ENCODE measurements at places on chromosomes 3 and 15.
A peak's percentile ranks its signal among the peaks of the same experiment; 100 is the strongest.

DNA sequence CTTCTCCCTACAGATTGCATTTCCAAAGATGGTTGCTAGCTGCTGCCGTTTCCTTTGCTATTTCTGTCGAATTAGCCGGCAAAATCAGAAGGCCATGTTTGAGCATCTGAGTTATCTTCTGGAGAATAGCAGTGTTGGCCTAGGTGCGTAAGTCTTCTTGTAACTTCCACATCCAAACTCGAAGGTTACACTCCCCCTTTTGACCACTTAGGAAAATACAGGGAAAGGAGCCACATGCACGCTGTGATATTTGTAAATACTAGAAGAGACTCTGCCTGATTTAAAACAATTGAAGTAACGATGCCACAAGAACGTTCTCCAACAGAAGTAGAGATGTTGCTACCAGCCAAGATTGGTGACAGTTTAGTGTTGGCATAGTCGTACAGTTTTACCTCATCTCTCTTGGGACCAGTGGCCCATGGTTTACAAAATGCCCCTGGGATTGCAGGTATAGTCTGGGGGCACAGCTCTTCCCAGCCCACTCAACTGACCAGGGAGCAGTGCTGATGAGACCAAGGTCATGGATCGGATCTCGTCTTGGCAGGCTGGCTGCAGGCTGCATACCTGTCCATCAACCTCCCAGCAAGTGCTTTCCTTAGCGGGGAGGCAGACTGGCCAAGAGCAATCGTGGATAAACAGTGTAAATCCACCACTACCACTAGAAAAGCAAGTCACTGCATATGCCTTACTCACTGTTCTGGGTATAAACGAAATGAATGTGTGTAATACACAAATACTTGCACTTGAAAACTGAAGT is 268.4 kb upstream of the CHRM5 start:
- DNase-seq, result no peak

- DNase-seq, result no peak
Measured at GRCh38 chr3:38343797-38344594, 2.6 kb upstream of the XYLB start.

GRCh38 chr3:126996905-126997304 is 14.0 kb downstream of the PLXNA1 start:
- DNase-seq, result no peak

DNA sequence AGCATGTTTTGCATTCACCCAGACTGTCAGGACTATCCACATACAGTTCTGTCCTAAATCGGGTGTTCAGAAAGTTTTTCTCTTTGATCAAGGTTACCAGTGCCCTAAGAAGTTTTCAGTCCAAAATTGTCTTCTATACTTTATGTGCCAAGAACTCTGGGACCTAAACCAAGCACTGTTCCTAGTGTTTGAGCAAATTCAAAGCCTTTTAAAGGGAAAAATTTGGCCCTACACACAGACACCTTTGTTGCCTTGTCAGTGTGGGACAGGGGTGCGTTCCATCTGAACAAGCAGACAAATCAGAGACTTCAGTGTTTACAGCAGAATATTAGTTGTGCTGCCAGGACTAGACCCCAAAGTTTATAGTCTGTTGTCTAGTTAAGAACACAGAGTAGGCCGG is 50.6 kb downstream of the DGKG start:
- no peak for DNase-seq

DNA sequence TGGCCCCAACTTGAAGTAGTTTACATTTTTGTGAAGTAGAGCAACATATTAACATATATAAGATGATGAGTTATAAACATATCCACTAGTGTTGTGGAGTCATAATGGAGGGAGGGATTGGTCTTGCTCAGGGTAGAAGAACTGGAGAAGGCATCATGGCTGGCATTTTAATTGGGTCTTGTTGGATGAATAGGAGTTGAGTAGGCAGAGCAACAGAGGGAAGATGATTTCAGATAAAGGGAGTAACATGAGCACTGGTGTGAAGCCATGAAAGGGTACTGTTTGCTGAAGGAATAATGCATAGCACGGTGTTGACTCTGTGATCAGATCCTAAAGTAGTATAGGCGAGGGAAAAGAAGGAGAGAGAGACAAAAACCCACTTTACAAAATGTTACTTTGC is 3.6 kb upstream of the RFX7 start:
- no peak for DNase-seq

DNA sequence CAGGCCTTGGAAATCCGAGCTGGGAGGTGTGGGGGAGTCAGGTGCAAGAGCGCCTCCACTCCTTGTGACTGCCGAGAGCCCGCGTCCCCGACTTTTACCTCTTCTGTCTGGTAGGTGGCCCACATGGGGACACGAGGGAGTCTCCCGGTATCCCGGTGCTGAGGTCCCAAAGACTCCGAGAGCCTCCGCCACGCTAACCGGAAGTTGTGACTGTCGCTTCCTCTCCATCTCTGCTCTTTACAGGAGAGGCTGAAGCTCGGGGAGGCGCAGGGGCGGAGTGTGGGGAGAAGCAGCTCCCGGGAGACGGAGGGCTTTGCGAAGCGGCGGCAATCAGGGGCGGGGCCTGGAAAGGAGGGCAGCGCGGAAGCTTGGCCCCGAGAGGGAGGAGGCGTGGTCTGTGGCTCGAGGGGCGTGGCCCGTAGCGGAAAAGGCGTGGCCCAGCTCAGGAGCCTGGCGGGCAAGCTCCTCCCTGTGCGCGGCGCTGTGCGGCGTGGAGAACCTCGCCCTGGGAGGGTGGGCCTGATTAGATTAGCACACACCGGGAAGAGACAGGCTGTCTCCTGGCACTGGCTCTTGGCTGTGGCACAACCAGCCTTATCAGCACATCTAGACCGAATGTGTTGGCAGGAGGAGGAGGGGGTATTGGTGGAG is 143.9 kb downstream of the GABRB3 start:
- no peak for DNase-seq

- DNase-seq, result no peak
Measured at GRCh38 chr3:58691997-58692396, 25.4 kb upstream of the FAM3D start.

GRCh38 chr15:88655800-88656488 is 17.1 kb downstream of the ISG20 start:
- no peak for DNase-seq

GRCh38 chr15:78105476-78106241 is 13.3 kb downstream of the SH2D7 start:
- DNase-seq, result no peak

GRCh38 chr3:99951701-99952100 is 134.0 kb downstream of the CMSS1 start:
- DNase-seq, result no peak

GRCh38 chr3:9499455-9500107 is 54.0 kb downstream of the LHFPL4 start:
- no peak for DNase-seq

GRCh38 chr3:27147215-27147614 is 222.0 kb downstream of the NEK10 start:
- no peak for DNase-seq

- DNase-seq, result no peak
Measured at GRCh38 chr3:124747111-124747981, 17.1 kb downstream of the UMPS start.

GRCh38 chr3:117490716-117491115 is 781.1 kb downstream of the TUSC7 start:
- DNase-seq, result no peak

DNA sequence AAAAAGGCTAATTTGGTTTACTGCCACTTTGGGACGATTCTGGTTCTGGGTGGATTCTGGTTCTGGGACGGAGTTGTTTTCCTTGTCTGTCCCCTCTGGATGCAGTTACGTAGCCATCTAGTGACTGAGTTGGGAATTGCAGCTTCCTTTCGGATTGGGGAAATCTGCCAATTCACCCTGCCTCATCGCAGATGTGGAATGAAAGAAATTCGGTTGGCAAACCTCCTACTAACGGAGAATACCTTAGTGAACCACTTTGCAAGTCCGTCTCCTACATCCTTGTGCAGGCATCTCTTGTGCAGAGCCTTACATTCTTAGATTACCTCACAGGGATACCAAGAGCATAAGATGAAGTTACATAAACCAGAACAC is 31.5 kb upstream of the AP4E1 start:
- DNase-seq, result peak; percentile 70

GRCh38 chr15:81111510-81112470 is 22.3 kb upstream of the CFAP161 start:
- no peak for DNase-seq

DNA sequence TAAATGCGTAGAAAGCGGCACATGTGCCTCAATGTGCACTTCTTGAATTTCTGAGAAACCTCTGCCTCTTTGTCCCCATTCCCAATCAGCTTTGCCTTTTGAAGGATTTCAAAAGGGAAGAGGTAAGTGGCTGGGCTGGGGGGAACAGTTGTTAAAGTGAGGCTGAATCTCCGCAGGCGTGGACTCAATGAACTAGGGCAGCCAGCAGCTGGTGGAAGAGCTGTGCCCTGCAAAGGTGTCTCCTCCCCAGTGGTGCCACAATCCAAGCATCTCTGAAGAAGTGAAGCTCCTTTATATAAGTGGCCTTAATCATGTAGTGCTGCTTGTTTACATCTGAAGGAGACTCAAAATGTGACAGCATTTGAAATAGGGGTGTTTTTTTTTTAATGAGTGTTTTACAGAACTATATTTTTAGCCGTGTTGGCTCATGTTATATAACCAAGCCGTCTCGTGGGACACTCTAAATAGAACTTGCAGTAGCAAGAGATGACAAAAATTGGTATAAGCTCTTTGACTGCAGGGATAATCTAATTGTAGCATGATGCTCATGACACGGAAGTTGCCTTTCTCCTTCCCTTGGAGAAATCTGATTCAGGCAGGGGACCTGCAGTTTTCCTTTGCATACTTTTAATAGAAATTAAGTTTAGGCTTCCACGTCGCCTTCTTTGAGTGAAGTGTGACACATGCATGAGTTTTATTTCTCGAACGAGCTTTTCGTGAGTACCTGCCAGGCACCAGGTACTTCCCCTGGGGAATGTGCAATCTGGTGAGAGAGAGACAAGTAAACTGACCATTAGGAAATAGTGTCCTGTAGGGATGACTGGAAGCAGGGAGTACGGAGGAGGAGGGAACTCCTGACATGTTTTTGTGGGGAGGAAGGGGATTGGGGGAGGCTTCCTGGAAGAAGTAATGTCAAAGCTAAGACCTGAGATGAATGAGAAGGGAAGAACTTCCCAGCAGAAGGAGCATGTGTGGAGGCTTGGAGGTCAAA is 179.7 kb upstream of the BHLHE40 start:
- no peak for DNase-seq

GRCh38 chr15:52100807-52101442 is 11.7 kb downstream of the BCL2L10 start:
- no peak for DNase-seq

- no peak for DNase-seq
Measured at GRCh38 chr3:175105066-175105465, 245.9 kb downstream of the NAALADL2 start.

GRCh38 chr3:158672215-158673176 is at the start of gene LXN:
Gene LXN, minus strand, starts transcription at chr3:158672648. Its CDS starts 170 bp downstream, at chr3:158672478.
- DNase-seq, result peak; percentile 79

- peak; percentile 7 for DNase-seq
Measured at GRCh38 chr15:78909791-78910228, 35.0 kb downstream of the CTSH start.

GRCh38 chr3:193831495-193832455 is 238.8 kb downstream of the OPA1 start:
- DNase-seq, result no peak

- no peak for DNase-seq
Measured at GRCh38 chr3:144624656-144625055, 653.0 kb downstream of the DIPK2A start.

GRCh38 chr3:55624238-55624637 is 137.1 kb upstream of the WNT5A start:
- no peak for DNase-seq

GRCh38 chr3:154718053-154718452 is 288.1 kb upstream of the GPR149 start:
- no peak for DNase-seq

- DNase-seq, result no peak
Measured at GRCh38 chr3:150055332-150055731, 84.6 kb upstream of the PFN2 start.

GRCh38 chr15:58260205-58260724 is 122.1 kb downstream of the AQP9 start:
- no peak for DNase-seq

DNA sequence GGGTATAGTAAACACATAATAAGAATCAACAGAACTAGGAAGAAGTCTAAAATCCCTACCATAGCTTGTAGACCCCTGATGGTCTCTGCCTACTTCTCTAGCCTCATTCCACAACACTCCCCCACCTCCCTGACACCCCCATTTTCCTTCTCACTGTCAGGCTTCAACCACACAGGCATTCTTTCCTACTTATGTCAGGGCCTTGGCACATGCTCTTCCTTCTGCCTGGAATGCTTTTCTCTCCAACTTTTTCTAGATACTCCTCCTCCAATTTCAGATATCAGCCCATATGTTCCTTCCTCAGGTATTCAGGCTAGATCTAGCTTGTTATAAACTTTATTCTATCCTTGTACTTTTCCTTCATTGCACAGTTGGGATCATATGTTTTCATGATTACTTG is 106.0 kb upstream of the MRPL3 start:
- DNase-seq, result no peak

DNA sequence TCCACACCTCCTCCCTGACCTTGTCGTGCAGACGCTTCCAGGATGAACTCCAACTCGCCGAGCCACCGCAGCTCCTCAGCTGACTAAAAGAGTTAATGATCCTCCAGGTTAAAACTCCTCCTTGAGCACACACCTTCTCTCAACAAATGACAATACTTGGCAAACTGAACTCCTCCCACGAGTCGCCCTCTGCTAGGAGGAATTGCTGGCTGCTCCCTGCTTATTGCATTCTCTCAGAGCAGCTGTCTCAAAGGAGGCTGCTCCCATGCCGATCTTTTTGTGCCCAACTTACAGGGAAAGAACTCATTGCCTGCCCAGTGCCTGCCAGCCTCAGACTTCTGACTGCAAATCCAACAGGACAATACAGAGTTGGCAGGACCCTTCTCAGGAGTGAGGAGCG is at the start of gene ATP13A4:
TSS of gene ATP13A4 (minus strand) at position 85 of the 400 bp plus-strand sequence. CDS start 96 bp downstream, outside the sequence.
- no peak for DNase-seq

DNA sequence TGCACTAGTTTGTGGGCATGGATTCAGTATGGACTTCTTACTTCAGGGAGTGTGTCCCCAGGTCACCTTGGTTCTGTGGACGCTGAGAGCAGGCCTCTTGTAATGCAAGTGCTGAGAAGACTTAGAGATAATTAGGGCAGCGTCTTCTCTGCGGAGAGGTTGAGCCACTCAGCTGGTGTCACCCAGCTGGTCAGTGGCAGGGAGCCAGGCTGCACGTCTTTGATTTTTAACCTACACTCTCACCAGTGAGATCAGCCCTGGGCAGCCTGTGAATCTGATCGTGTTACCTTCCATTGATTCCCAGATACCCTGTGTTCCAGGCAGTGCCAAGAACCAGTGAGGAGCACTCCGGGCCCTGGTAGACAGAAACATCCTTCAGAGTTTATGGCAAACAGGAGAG is 92.6 kb downstream of the SLCO3A1 start:
- no peak for DNase-seq

DNA sequence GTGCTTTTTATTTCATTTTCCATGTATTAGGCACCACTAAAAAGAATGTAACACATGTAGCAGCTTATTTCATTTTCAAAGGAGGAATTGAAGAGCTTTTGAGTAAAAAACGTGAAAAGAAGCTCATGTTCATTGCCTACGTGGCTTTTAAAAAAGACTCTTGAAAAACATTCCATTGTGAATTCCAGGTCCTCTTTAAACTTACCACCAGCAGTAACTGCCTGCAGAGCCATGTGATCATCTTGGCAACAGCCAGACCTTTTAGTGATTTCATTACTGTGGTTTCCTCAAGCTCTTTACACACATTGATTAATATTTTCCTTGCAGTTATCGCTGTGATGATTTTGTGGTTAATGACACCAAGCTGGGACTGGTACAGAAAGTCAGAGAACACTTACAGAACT is 43.8 kb upstream of the FBXL22 start:
- DNase-seq, result no peak

- DNase-seq, result no peak
Measured at GRCh38 chr3:186994000-186994955, 64.0 kb downstream of the ST6GAL1 start.

GRCh38 chr3:31086698-31087097 is 192.2 kb upstream of the GADL1 start:
- DNase-seq, result no peak

All from T-helper 2 cell (primary cell).